ENCODE measurements at places on chromosomes 12 and 14.

DNA sequence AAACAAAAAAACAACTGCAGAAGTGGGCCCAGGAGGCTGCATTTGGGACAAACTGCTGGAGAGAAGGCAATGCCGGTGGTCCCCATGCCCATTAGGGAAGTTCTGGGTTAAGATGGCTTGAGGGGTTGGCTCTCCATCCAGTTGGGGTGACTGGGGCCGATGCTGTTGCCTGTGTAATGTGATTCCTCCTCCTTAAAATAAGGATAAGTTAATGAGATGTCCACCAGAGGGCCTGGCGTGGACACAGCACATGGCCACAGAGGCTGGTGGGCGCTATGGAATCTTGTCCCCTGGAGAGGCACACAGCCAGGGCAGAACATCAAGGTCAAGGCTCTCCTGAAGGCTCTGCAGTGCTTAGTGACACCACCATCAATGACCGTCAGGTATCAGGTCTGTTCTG lies 1.0 kb upstream of the TESC start:
- no peak for DNase-seq

DNA sequence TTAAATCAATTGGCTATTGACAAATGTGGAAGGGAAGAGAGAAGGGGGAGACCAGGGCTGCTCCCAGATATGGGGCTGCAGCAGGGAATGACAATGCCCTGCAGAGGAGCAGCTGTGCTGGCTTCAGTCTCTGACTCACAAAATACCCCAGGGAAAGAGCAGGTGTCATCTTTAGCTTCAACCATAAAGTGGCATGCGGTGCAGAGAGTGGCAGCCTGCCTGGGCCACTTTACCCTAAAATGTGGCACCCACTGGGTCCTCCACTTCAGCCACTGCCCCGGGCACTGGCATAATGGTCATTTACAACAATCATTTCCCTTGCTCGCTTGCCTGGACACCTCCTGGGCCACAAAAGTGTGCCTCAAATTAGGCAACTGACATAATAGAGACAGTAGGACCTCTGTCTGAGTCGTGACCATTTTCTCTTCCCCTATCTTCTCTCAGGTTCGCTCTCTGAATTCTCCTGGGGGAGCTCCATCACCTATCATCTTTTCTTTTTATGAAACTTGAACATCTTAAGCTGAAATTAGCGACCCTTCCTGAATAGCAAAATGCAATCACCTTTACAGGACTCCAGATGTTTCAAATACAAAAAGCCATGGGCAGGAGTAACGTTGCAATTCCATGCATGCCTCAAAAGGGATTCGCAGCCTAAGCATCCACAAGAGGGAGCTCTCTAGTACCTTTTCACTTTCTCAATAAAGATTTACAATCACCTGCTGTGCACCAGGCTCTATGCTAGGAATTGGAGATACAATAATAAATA lies 179.9 kb upstream of the ATF7IP start:
- peak; percentile 72 for DNase-seq

DNA sequence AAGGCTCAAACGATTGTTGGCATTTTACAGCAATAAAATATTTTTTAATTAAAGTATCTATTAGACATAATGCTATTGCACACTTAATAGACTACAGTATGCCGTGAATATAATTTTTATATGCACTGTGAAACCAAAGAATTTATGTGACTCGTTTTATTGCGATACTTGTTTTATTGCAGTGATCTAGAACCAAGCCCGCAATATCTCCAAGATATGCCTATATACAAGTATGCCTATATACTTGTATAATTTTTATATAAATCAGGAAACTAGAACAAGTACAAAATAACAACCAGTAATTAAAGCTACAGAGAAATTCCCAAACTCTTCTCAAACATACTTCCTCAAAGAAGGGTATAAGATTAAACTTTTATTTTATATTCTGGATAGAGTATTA lies 31.3 kb downstream of the EEA1 start:
- no peak for DNase-seq

DNA sequence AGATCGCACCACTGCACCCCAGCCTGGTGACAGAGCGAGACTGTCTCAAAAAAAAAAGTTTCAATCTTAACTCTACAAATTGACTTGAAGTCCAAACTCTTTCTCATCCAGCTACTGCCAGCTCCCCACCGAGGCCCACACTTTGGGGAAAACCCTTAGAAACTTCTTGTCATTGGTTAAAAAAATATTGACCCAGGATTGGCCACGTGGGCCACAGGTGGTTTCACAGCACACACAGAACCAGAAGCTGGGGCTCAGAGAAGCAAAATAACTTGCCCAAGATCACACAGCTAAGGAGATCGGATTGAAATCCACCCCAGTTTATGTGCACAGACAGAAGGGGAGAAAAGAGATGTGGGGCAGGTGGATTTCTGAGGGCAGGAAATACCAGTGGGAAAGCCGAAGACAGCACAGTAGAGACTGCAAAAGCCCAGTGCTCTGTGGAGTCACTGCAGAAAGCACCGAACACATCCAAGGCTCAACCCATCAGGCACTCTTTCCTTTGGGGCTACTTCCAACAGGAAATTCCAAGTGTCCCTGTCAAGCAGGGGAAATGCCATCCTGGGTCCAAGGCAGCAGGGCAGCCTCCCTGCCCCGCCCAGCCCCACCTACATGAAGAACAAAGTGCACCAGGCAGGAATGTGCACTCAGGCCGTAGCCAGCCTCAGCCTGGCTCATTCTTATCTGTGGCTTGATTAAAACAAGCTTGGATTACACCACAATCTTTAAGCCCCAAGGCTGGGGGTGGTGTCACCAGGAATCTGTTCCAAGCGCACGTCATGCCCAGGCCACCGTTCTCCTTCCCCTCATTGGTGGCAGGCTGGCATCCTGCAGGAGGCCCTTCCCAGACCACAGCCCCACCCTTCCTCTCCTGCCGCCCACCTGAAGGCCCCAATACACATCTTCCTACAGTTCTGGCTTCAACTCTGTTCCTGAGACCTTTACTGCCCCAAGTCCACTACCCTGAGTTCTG lies 72.5 kb downstream of the ITPK1 start:
- DNase-seq = peak; percentile 86

GRCh38 chr14:100841066-100841760 lies 15.3 kb downstream of the MEG3 start:
- no peak for DNase-seq

- no peak for DNase-seq
Measured at GRCh38 chr14:76826122-76826521, at the start of gene LRRC74A. Gene LRRC74A (plus strand): TSS chr14:76826408. CDS start chr14:76826698, 290 bp downstream.

DNA sequence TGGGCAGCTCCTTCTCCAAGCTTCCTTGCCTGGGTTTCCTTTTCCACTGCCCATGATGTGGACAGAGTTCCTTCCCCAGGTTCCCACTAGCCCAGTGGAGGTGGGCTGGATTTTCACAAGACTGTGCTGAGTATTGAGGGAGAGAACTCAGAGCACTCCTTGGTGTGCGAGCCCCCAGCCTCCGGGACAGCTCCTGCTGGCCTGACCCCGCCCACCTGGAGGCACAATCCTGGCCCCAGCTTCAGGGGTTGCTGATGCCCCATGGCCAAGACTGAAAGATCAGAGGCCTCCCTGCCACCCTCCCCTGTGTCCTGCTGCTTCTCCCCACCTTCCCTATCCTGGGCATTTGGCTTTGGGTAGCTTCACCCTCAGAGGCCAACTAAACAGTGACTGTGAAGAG lies 7.7 kb downstream of the KCNH3 start:
- DNase-seq = peak; percentile 23

DNA sequence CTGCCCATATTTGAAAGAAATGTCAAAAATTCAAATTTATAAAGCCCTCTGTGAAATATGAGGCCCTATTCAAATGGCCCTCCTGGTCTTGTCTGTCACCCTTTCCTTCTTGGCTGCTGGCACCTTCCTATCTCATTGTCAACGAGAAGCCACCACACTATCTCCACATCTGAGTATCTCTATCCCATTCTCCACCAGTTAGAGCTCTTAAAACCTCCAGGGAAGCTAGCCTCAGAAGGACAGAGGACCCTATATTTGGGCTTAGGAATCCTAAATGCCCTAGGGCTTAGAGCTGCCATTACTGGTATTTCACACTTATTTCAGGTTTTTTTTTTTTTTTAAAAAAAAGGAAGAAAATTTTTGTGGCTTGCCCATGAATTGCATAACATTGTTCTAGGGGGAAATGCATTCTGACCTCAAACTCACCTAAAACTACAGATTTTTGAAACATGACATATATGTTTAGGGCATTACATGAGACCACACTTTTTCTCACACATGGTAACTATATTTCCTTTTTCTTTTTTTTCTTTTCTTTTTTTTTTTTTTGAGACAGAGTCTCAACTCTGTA lies 25.0 kb downstream of the SLC25A21 start:
- no peak for DNase-seq

DNA sequence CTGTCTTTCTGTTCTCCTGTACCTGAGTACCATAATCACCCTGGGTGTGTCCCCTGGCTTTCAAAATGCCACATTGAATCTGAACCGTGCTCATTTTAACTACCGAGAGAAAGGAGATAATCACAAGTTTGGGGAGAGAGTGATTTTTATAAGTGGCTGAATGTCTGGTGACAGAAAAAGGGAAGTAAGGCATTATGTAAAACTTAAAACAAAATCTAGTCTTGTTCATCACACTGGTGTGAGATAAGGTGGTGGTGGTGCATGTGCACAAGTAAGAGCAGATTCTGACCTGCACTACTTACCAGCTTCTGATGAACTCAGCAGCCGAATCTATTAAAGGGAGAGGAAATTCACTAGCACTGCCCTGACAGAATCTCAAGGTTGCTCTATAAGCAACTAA lies 56.3 kb downstream of the SPPL3 start:
- no peak for DNase-seq

DNA sequence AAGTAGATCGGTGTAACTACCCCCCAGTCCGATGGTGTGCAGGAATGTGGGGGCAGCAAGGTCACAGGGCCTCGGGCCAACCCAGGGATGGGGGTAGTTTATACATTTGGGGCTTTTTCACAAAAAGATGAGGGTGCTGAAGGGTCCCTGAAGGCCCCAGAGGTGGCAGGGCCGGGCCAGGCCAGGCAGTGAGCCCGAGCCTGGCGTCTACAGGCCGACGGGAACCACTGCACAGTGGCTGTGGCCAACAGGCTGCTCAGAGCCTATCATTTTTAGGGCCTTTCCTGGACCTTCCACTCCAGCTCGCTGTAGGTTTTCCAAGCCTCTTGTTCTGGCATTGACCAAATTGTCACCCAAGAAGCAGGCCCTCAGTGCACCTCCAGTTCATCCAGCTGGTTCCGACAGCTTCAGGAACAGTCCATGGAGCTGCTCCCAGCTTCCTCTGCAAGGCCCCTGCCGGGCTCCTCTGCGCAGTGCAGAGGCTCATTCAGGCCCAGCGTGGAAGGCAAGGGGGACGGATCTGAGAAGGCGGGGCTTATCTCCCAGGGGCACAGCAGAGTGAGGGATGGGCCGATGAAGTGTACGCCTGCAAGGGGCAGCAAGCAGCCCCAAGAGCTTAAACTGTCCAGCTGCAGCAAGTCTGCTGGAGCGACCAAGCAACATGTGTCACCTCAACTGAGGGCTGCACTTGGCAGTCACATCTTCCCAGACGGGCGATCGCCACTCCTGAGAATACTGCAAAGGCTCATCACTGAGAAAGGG lies 13.9 kb downstream of the CDCA4 start:
- peak; percentile 27 for DNase-seq

DNA sequence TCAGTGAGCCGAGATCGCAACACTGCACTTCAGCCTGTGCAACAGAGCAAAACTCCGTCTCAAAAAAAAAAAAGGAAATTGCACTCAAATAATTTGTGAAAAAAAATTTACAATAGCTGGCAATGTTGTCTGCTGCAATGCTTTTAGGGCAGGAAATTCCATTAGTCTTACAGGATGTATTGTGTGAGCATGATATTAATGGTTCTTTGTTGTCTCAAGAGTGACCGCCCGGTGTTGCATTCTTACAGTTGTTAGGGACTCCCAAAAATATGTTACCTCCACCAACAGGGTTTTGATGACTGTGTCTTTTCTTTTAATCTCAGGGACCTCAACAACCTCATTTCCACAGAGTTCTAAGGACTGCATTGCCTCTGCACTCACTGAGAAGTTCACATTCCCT lies 44.8 kb downstream of the PZP start:
- DNase-seq = no peak

- DNase-seq = no peak
Measured at GRCh38 chr12:112463478-112463877, 44.7 kb downstream of the PTPN11 start.

- no peak for DNase-seq
Measured at GRCh38 chr12:46549527-46550265, 177.1 kb upstream of the SLC38A2 start.

GRCh38 chr12:65248656-65249633 lies 29.5 kb upstream of the MSRB3 start:
- no peak for DNase-seq

GRCh38 chr14:91241863-91242262 lies 2.6 kb downstream of the GPR68 start:
- no peak for DNase-seq

DNA sequence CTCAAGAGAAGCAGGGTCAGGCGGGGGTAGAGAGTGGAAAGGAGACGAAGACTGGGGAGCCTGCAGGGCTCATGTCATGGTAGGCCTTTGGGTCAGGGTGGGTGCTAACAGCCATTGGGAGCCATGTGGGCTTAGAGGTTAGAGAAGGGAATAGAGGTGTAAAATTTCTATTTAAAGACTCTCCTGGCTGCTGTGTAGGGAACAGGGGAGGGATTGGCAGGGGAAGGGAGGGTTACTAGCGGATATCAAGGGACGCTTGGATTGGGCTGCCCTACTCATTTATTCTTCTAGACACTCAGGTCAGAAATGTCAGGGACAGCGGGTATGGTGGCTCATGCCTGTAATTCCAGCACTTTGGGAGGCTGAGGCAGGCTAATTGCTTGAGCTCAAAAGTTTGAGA lies 18.2 kb downstream of the WSCD2 start:
- no peak for DNase-seq

DNA sequence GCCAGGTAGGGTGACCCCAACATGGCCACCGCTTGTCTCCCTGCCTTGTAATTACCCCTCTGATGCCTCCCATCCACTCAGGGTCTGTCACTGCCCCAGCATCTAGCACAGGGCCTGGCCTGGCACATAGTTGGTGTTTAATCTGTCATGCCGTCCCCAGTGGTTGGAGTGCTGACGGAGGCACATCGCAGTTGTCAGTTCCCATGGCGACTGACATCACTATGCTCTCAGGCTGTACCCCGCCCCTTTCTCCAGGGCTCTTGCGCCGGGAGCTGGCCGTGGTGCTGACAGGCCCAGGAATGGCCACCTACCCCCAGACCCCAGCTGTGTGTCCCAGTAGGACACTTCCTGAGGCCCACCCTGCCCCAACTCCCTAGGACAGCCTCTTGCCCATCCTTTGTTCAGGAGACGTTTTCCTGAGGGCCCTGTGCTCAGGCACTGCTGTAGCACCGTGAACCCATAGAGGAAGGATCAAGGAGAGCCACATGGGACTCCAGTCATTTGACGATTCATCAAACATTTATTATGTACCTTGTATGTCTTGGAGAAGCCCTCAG lies 23.0 kb downstream of the FAM222A start:
- DNase-seq = no peak

DNA sequence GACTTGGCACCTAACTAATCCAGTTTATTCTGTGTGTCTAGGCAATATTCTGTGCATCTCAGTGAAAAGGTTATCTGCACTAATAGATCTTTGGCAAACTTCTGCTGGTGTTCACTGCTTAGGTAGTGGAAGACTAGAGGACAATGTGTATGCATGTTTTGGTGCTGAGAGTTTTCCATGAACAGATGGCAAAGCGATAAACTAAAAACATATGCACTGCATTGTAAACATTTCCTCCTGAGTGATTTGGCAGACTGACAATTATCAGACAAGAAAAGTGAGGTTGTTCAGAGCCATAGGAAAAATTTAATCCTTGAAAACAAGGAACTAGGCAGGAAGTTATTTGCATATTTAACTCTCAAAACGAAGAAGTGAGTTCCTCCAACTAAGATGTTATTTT lies 400.4 kb downstream of the ATP23 start:
- DNase-seq = no peak
